ENCODE measurements at places on chromosomes 5 and 9. TPM values are rescaled to one million over a fixed set of nuclear protein-coding genes. Genes with fewer than 3 reads are reported as not detected.

HRCT1 gene
- 0.80 TPM for polyA plus RNA-seq

C5orf34 gene
- 6.6 TPM for polyA plus RNA-seq

- no peaks in the 10 kb centered on the region for H3K27me3 ChIP-seq
- no peak overlapping the region for H3K4me3 ChIP-seq
- H3K27ac ChIP-seq = no peak overlapping the region
- no peak for DNase-seq
- H3K4me1 ChIP-seq = no peaks in the 10 kb centered on the region
- H3K36me3 ChIP-seq = no peaks in the 10 kb centered on the region
These were observed 33.1 kb downstream of the GRAMD2B start for GRCh38 chr5:126456217-126456820.

DNA sequence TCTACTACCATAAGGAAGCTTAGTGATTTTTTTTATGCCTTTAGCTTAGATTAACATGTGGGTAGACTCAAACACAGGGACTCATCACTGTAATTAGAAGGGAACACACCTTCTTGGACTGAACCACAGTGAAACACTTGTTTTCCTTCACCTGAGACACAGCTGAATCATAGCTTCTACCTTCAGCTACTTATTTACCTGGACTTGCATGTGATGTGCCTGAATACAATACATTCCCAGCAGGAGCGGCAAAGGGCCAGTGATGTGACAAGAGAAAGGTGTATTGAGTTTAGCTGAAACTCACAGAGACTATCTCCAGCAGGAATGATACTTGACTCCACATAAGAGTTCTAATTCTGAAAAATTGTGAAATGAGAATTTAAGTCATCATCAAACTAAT is 37.8 kb downstream of the GRAMD2B start:
- H3K27me3 ChIP-seq = no peaks in the 10 kb centered on the region
- no peak overlapping the region for H3K4me3 ChIP-seq
- H3K4me1 ChIP-seq = no peaks in the 10 kb centered on the region

All from left lung (tissue), 14 donors.